Foreskin fibroblast (primary cell): ENCODE measurements at places on chromosomes 16 and 17.

- DNase-seq = no peak
Measured at GRCh38 chr17:45022288-45022648, 29.2 kb downstream of the DCAKD start.

DNA sequence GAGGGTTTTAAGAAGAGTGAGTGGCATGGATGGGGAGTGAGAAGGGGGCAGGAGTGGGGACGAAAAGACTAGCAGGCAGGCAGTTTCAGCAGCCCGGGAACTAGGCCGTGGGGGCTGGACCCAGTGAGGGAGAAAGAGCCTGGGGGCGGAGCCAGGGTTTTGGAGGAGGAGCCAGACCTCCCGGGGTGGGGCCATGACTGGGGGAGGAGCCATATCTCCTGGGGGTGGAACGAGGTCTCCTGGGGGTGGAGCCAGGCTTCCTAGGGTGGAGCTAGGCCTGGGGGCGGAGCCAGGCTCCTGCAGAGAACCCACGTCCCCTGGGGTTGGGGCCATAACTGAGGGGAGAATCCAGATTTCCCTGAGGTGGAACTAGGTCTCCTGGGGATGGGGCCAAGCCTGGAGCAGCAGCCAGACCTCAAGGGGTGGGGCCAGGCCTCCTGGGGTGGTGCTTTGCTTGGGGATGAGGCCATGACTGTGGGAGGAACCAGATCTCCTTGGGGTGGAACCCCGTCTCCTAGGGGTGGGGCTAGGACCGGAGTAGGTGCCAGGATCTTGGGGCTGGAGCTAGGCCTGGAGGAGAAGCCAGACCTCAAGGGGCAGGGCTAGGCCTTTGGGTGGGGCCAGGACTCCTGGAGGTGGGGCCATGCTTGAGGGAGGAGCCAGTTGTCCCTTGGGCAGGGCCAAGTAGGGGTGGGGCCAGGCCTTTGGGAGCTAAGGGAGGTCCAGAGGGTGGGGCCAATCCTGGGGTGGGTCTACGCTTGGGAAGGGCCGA lies 41.7 kb upstream of the JPH3 start:
- DNase-seq = no peak

GRCh38 chr16:56950881-56951771 lies 10.6 kb upstream of the CETP start:
- DNase-seq = no peak

GRCh38 chr17:28369684-28370034 lies 448 bp downstream of the VTN start:
- no peak for DNase-seq

DNA sequence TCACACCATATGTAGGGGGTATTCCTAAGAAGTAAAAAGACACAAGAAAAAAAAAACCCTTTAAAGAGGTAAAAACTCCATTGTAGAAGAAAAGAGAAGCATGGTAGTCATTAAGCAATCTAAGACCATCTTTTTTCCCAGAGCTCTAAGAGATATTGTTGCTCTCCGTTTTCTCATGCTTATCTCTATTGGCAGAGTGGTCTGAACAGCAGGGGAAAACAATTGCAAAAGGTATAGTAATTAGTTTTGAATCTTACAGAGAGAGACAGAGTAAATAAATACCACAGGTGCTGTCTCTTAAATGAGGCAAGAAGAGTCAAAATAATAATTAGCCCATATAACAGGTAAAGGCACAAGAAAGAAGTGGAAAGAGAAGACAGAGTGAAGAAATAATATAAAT lies 821.4 kb upstream of the CA10 start:
- no peak for DNase-seq

GRCh38 chr17:74527081-74527480 lies 4.2 kb downstream of the CD300LB start:
- no peak for DNase-seq

GRCh38 chr17:32283745-32284201 lies 18.1 kb downstream of the RHBDL3 start:
- peak; percentile 16 for DNase-seq

GRCh38 chr16:1351215-1351581 lies 480 bp downstream of the TSR3 start:
- DNase-seq = peak; percentile 21

DNA sequence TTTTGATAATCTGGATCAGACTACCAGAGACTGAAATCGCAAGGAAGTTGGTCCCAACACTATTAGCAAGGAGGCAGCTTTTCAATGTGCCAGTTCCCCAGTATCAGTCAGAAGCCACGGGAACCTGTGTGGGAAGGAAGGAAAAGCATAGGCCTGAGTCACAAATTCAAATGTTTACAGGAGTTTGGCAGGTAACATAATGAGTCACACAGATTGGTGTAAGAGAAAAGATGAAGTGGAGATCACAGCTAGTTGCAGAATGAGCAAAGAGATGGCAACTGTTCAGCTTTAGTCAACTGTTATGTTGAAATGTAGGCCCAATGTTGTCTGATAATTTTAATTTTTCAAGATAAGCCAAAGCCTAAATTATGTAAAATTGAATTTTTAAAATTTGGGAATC lies 28.1 kb upstream of the ITGA2B start:
- DNase-seq = peak; percentile 78

DNA sequence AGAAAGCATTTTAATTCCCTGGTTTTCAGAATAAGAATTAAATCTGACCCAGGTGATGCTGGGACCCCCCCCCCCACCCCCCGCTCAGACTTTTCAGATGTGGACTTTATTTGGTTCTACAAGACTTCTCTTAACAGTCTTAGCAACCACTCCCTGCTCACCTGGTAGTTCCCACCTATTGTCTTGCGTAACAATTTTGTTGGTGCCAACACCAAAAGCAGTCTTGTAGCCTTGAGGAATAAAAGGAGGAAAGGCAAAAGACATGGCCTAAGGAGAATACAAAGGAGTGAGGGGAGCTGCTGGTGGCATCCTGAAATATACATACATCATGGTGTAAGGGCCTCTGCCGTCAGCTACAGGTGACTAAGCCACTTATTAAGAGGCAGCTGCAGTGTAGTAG lies 5.0 kb downstream of the TTLL6 start:
- DNase-seq = no peak

DNA sequence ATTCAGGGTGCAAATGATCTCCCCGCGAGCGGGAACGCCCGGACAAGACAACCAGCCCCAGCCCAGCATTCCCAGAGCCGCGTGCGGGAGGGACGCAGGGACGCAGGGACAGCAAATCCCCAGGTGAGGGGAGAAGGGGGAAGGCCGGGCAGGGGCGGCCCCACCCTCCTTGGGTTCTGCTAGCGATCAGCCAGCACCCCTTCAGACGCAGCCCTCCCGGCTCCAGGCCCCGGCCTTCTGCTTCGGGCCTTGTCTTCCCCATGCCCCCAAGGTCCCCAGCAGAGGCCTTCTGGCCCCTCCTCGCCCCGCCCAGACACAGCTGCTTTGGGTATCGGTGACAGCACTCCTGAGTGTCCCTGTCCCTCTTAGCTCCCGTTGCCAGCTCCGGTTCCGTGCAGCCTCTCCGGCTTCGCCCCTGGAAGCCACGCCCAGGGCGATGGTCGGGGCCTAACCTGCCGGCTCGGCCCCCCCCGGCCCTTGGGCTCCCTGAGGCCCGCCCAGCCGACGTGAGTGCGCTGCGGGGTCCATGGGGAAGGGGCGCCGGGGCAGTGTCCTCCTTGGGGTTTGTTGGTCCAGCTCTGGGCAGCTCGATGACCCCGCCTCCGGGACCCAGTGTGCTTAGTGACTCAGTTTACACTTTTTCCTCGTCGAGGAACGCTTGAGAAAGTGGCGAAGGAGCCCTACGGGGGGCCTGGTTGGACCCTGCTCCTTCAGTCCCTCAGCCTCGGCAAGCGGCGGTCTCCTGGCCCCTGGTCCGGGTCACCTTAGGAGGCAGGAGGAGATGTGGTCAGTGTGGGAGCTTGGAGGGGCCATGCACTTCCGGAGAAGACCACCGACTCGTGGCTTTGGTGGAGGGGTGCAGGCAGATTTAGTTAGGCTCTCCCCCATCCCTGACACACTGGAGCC lies 50.5 kb upstream of the AMZ2 start:
- no peak for DNase-seq

- DNase-seq = peak; percentile 9
Measured at GRCh38 chr17:37123941-37124820, 175.4 kb downstream of the AATF start.

- peak; percentile 14 for DNase-seq
Measured at GRCh38 chr16:46743232-46743719, 4.9 kb downstream of the MYLK3 start.

DNA sequence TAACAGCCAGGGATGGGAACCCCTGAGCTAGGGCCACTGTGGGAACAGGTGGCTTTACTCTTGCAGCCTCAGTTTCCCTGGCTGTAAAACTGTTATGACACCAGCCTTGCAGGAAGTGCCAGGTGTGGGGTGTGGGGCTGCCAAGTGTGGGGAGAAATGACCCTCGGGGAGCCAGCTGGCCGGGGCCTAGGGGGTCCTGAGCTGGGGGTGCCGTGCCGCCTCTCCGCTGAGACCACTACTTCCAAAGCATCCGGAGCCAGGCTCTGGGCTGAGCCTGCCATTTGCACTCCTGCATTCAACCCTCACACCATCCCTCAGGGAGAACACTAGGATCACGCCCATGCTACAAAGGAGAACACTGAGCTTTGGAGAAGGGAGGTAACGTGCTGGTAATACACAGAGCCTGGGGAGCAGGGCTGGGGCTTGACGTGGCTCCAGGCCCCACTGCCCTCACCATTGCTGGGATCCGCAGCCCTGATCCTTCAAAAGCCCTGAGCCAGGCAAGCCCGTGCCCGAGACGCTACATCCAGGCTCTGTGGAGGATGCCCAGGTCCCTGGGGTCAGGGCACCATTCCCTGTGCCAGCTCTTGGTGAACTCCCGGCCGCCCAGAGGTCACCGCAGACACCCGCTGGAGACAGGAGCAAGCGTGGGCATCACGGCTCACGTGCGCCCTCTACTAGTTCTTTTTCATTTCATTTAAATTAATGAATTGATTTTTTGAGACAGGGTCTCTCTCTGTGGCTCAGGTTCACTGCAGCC lies 28.8 kb upstream of the GINS2 start:
- DNase-seq = peak; percentile 80

- DNase-seq = no peak
Measured at GRCh38 chr17:19768046-19768782, 20.1 kb upstream of the ALDH3A1 start.

DNA sequence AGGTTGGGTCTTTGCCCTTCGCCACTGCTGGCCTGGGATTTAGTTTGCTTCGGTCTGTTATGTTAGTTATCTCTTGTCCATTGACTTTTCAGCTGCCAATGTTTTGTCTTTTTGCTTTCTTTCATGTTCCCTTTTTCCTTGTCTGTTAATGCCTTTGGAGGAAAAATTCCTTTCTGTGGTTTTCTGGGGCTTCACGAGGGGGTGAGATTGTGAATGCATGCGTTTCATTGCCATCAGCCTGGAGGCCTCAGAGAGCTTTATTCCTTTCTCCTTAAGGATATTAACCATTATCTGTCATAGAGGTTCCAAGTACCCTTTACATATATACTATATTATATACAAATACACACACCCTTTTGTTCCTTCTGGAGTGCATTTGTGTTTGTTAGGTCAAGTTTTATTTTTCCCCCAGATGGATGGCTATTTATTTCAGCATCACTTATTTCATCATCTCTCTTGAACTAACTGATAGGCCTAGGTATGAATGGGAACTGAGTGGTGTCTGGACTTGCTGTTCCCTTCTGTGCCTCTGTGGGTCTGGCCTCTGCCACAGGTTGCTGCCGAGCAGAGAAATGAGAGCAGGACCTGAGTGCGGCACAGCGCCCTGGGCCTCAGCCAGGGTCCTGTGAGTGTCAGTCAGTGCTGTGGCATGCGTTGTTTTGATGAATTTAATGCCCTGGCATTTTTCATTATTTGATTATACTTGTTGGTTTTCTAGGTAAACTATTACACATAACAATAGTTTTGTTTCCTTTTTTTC lies 193.4 kb downstream of the LGALS9B start:
- DNase-seq = no peak

DNA sequence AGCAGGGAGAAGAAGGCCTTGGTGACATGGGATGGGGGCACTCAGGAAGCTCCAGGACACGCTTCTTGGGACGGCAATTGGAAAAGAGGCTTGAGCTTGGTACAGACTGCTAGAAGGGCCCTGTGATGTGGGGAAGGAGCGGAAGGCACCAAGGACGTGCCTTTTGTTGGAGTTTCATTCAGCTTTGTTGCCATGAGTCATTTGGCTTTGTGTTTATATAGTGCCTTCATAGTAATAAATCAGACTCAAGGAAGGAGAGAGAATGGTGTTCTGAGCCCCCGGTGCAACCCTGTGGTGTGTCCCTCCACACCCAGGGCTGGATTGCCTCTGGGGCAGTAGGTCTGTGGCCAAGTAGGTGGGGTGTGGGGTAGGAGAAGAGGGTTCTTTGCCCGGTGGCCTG lies 7.4 kb upstream of the TBX4 start:
- DNase-seq = peak; percentile 73

GRCh38 chr17:62380253-62380652 lies at the start of gene EFCAB3:
Gene EFCAB3, plus strand, starts transcription at chr17:62380553. Its CDS starts 2,427 bp downstream, at chr17:62382980.
- no peak for DNase-seq

- no peak for DNase-seq
Measured at GRCh38 chr16:19238406-19238805, 47.1 kb upstream of the CLEC19A start.

- DNase-seq = no peak
Measured at GRCh38 chr17:32558326-32558955, 71.6 kb downstream of the CDK5R1 start.

- peak; percentile 69 for DNase-seq
Measured at GRCh38 chr16:87860553-87861299, 8.6 kb downstream of the SLC7A5 start.
